ENCODE measurements at places on chromosomes 3 and 15.

DNA sequence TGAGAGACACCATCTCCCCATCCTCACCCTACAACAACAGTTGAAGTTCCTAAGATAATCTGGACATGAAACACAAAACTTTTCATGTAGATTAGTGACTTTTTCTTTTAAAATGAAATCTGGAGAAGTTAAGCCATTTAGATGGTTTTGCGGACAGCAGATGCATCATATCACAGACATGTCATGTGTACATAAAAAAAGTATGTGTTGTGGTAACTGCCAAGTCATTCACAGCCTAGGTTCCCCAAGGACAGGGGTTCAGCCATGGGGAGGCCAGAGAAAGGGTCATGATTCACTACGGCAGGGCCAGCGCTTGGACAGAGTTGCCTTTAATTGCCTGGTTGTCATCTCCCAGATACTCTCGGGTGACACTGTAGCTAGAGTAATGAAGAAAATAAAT lies 163.2 kb downstream of the PDZRN3 start:
- no peak for DNase-seq

- DNase-seq: no peak
Measured at GRCh38 chr3:190003681-190004123, 117.0 kb downstream of the P3H2 start.

DNA sequence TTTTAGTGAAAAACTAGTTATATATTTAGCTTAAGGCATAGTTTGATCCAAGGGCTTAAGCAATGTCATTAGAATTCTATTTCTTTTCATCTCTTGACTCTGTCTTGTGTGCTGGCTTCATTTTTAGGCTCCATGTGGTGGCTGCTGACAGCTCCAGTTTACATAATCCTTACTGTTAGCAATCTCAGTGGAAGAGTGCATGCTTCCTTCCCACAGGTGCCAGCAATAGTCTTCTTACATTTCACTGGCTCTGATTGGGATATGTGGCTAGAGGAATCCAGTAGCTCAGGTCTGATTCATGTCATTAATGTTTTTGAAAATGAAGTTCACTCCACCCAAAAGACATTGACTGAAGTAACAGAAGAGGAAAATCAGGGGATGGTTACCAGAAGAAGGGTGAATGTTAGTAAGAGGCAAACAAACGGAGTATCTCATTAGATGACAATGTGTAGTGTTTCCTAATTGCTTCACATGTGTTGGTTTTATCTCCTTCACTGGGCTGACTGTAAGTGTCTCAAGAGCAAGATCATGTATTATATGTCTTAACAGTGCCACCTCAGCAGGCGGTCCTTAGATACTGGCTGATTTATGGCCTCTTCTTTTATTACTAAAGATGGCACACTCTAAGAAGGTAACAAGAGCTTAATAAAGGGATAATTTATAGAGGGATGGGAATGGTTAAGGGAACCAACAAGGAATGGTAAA lies 25.6 kb upstream of the TCF12 start:
- no peak for DNase-seq

DNA sequence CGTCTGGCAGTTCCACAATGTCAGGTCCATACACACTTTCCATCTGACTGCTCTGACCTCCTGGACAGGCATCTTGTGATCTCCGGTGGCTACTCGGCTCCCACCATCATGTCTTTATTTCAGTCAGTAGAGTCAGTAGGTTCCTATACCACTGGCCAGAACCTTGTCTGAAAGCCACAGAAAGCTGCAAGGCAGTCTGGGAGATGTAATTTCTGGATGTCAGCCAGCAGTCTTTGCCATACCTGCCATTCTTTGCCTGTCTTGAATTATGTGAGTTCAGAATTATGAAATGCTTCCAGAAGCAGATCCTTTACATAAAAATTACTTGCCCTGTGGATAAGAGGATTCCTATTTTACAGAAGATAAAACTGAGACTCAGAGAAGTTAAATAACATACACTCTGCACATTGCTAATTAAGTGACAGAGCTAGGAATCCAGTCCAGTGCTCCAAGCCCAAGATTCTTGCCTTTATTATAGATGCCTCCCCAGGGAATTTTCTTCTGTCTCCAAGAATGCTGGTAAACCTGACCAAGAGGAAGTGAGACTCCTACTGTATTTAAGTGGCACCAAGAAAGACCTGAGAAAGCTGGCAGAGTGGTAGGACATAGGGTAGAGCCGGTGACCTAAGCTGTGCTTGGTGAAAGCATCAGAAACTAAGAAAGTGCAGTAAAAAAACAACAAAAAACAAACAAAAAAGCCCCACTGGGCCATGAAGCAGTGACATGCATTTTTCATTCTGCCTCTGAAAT lies 75.6 kb downstream of the IQCH start:
- no peak for DNase-seq

DNA sequence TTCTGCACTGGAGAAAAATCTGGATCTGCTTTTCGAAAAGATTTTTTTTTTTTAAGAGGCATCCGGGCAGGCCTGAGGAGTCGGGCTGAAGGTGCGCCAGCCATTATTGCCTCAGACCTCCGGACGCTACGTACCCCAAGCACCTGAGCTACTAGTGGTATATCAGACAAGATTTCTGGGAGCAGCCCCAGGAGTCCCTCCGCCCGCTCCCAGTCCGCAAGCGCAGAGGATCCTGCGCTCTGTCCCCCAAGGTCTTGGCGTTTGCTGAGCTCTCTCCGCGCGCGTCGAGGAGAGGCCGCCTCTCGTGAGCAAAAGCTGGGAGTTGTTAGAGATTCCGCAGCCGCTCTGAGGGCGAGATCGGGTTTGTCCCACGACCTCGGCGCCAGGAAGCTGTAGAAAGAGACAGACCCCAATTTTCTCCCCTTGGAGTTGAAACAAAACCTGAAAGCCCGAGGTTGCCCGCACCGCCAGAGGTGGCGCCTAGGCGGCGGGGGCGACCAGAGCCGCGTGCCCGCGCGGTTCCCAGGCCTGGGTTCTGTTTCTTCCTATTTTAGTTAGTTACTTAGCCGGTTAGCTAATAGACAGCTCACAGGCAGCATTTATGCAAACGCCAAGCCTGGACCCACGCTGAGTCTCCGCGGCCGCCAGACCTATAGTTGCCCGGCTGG lies 72.5 kb upstream of the POLG start:
- DNase-seq: no peak

DNA sequence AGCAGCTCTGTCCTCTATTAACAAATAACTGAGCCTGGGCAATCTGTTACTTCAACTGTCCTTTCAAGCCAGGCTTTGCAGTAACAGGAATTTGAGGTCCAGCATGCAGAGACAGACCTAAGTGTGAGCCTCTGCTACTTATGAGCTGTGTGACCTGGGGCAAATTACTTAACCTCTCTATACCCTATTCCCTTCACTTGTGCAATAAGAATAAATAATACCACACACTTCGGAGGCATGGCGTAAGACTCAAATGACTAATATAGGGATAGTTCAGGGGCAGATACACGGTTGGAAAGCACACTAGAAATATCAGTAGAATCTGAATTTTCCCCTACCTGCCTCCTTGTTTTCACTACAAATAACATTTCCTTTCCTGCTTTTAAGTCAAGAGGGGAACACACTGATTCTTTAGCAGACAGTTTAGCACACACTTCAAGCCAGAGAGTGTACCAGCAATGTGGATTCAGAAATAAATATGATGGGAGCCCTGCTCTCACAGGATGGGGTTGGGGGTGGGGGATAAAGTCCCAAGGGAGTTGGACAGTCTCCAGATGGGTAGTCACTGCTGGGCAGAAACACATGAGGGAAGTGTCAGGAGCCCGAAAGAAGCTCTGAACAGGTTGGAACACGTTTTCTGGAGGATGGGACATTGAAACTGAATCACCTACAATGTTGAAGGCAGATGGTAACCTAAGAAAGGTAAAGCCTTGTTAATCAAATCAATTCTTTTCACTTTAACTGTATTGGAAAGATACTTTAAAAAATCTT lies 61.8 kb upstream of the RBP1 start:
- DNase-seq: no peak

DNA sequence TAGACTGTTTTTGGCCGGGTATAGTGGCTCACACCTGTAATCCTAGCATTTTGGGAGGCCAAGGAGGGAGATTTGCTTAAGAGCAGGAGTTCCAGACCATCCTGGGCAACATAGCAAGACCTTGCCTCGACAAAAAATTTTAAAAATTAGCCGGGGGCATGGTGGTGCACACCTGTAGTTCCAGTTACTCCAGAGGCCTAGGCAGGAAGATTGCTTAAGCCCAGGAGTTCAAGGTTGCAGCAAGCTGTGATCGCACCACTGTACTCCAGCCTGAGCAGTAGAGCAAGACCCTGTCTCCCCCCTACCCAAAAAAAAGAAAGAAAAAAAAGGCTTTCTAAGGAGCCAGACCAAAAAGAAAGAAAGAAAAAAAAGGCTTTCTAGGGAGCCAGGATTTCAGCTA lies 36.7 kb downstream of the TMOD3 start:
- DNase-seq: no peak

DNA sequence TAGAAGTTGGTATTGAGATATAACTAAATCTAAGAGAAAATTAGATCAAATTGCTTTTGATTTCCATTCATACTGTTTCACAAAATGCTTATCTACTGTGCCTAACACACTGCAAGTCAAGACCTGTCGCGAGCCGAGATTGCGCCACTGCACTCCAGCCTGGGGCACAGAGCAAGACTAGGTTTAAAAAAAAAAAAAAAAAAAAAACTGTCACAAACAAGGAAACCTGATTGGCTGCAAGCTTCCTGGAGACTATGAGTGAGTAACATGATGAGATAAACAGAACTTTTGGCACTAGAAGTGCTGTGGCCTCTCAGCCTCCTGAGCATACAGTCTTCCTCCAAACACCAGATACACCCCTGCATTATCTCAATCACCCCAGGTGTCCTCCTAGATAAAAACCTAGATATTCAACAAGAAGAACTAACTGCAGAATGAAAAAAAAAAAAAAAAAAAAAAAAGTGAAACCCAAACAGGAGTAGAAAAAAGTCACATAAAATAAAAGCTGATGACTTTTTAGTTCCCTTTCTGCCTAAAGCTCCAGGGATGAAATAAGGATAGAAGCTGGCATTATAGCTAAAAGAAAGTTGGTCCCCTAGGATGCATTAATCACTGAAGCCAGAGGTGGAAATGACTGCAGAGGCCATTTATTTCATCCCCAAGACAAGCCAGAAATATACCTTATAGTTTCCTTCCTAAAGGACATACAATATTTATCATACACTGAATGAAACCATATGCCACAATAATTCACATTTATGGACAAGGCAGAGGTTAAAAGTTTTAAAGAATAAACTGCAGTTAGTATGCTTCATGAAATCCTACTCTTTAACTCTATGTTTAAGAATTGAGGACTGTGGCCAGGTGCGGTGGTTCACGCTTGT lies 82.4 kb downstream of the P3H2 start:
- DNase-seq: no peak
